ENCODE measurements at places on chromosomes 11 and 22.

- no peak for DNase-seq
Observed at GRCh38 chr11:101482556-101483124, 101.2 kb downstream of the TRPC6 start.

- DNase-seq, result no peak
Observed at GRCh38 chr11:46290598-46291309, 13.3 kb downstream of the CREB3L1 start.

- no peak for DNase-seq
Observed at GRCh38 chr22:50299785-50300619, 7.4 kb downstream of the PLXNB2 start.

GRCh38 chr22:38132136-38132535 lies 21.7 kb upstream of the BAIAP2L2 start:
- DNase-seq, result no peak

- DNase-seq, result no peak
Observed at GRCh38 chr11:23585416-23586104, 725.3 kb upstream of the CCDC179 start.

- DNase-seq, result no peak
Observed at GRCh38 chr11:11459578-11459977, 106.5 kb upstream of the CSNK2A3 start.

DNA sequence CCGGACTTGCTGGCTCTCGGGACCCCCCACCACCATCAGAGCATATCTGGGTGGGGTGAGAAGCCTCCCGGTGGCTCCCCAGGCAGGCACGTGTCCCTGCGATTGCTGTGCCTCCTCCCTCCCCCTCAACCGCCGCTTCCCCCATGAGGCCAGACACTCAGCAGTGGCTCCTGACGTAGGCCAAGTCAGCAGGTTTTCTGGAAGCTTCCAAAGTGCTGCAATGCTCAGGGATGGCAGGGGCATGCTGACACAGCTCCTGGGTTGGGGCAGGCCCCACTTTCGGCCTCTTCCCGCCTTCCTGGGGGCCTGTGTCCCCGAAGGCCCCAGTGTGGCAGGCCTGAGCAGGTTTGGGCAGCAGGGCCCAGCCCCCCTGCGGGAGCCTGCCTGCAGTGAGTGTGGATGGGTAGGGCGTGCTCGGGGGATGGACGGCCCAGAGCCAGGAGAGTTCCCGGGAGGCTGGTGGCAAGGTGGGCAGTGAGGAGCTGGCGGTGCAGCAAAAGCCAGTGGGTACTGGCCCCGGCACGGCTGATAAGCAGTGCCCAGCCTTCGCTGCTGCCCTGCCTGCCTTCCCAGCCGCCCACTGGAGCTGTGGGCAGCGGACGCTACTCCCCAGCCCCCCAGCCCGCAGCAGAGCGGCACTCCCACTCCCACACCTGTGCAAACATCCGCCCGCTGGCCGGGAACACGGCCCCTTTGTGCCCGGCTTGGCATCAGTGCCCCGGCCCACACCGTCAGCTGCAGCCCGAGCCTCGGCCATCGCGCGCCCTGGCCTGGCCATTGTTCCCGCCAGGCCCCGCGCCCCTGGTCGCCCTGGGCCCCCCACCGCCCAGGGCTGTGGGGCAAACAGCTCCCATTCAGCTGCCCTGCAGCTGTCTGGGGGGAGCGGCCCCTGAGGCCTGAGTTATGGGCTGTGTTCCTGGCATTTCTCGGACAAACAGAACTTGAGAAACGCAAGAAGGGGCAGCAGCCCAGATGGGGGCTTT lies 125.0 kb downstream of the KCNQ1OT1 start:
- DNase-seq, result no peak

- DNase-seq, result no peak
Observed at GRCh38 chr22:35622191-35622913, 5.2 kb upstream of the MB start.

GRCh38 chr11:95338430-95338991 lies 107.5 kb upstream of the SESN3 start:
- no peak for DNase-seq

DNA sequence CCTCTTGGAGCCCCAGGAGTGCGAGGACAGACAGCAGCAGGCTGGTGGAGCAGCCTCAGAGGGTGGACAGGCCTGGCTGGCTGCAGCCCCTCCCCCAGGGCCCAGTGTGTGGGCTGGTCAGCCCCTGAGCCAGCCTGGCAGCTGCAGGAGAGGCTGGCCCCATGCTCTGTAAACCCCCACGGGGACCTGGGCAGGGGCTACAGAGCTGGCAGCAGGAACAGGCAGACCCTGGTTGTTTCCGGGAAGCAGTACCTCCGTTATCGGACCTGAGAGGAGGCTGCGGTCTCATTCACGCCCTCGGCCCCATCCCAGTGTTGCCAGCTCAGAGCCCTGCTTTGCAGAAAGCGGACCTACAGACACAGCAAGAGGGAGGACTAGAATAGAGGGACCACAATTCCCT lies 38.5 kb upstream of the COMT start:
- no peak for DNase-seq

DNA sequence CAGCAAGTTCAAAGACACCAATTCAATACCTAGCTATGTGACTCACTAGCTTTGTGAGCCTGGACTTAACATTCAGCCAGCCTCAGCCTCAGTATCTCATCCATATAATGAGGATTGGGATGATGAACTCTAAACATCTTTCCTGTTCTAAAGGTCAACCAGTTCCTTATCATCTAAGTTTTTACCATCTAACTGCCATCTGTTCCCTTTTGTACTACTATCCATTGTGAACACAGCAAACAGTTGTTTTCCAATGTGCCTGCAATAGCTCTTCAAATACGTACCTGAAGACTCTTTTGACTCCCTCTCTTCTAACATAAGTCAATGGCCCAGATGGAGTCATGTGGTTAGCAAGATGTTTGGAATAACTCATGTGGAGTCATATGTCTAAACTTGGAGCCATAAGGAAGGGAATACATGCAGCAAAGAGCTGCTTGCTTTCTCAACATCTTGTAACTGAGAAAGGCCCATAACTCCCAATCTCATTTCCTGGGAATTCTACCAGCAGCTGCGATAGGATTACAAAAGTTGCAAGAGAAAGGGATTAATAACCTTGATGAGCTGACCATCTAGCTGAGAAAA lies 19.4 kb downstream of the SYTL2 start:
- DNase-seq, result no peak

DNA sequence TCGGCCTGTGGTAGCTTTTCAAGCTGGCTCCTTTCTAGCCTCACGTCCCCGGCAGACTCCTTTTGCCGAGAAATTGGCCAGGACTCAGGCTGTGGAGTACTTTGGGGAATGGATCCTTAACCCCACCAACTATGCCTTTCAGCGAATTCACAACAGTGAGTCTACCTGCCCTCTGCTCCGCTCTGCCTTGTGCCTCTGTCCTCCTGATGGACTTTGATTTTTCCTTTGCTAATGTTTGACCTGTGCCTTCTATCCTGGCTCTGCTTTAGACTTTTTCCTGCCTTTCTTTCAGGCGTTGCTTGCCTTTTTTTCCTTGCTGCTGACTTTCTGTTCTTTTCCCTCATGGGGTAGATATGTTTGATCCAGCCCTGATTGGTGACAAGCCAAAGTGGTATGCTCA lies 12.5 kb downstream of the MADD start:
- DNase-seq, result no peak

DNA sequence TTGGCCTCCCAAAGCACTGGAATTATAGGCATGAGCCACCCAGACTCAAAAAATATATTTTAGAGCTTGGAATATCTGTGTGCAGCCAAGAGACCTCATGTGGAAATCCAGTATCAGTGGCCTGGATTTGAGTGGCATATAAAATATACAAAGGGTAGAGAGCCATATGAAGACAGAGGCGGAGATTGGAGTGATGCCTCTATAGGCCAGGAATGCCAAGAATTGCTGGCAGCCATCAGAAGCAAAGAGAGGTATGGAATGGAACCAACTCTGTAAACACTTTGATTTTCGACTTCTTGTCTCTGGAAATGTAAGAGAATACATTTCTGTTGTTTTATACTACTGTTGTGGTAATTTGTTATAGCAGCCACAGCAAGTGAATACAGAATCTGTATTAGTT lies 123.0 kb downstream of the PLEKHA7 start:
- DNase-seq, result no peak

- no peak for DNase-seq
Observed at GRCh38 chr11:69417699-69418085, 63.8 kb upstream of the LINC01488 start.

- DNase-seq, result peak; percentile 40
Observed at GRCh38 chr11:67276781-67277230, 10.5 kb downstream of the GRK2 start.

- DNase-seq, result peak; percentile 24
Observed at GRCh38 chr22:45285263-45286058, 712 bp downstream of the UPK3A start.

GRCh38 chr22:50276143-50276542 lies 6.0 kb upstream of the MAPK11 start:
- peak; percentile 65 for DNase-seq

GRCh38 chr11:127470306-127470884 lies 469.8 kb upstream of the KIRREL3 start:
- no peak for DNase-seq

DNA sequence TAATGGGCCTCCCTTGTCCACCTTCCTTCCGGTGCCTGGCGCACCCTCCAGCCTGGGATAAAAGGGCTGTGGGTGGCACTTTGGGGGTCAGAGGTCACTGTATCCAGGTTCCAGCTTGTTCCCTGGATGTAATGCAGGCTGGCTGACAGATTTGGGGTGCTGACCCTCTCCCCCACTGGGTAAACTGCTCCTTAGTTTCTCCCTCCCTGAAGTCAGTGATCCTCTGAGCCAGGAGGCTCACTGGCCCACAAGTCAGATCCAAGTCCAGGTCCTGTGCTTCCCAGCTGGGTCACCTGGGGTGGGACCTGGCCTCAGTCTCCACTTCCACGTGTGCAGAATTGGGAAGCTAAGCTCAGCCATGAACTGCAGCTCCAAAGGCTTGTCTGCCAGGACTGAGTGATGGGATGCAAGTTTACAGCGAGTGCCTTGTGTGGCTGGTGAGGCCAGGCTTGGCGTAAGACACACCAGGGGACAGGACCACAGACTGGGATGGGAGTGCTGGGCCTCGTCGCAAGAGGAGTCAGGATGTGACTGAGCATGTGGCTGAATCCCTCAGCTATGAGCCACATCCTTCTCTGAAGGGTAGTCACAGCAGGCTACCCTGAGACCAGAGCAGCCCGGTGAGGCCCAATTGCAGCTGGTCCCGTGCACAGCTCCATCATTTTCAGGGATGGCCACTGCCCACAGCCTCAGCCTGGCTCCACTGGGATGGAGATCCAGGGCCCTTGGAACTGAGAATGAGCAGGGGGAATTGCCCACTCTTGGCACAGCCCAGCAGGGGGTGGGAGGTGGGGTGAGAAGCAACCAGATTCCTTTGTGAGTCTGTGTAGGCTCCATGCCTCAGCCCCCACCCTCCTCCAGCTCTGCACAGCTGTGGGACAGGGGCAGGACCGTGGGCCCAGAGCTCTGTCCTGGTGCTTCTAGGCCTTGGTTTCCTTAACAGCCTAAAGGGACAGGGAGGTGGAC lies 7.2 kb downstream of the SHISA8 start:
- no peak for DNase-seq

DNA sequence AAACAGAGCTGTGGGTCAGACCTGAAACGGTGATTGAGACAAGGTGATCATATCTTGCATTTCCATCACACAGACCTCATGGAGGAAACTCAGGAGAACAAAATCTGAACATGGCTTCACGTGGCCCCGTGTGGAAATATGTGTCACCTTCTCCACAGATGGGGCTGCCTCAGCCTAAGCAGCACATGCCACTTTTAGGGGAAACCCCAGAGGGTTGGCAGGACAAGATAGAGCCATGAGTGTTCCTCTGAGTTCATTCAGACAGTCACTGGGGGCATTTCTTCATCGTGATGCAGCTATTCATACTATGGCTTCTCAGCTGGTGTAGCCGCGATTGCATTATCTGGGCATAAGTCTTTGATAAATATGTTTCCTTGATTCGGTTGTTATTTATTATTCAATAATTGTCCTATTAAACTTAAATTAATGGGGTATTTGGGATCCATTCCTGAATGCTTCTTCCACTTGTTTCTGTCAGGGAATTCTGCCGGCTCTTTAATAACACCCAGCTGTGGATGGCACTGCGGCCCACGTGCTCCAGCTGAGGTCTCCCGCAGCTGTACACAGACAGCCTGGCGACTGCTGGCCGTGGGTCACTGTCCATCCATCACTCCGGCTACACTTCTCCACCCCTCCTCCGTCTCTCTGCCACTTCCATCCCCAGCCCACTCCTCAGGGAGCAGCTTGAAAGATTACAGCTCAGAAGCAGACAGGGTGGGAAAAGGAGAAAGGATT lies 485.1 kb downstream of the OPCML start:
- no peak for DNase-seq

- no peak for DNase-seq
Observed at GRCh38 chr11:43574949-43575912, 105.3 kb upstream of the HSD17B12 start.

GRCh38 chr11:2120359-2121100 lies 18.7 kb downstream of the IGF2 start:
- DNase-seq, result no peak

DNA sequence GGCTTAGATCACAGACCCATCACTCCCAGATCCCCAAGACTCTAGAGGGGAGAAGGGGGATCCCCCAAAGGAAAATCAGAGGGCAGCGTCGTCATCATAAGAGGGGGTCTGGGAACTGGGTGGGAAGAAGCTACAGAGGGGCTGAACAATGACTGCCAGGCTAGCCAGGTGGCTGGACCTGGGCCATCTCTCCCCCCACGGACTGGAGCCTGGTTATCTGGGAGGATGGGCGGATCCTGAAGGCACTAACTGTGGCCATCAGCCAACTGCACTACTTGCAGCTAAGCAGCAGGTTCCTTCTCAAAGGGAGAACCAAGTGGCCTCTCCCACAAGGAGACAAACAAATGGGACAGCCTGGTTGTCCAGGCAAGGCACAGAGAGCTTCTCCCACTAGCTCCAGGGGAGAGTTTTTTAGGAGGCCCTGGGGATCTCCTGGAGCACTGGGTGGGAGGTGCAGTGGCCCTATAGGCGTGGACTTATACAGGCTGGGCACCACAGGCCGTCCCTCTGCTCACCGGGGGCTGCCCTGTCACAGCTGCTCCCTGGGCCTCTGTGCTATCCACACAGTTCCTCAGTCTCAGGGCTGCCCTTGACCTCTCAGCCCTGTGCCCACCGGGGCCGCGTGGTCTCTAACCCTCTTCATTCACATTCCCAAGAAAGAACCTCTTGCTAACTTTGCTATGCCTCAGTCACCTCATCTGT lies 15.4 kb downstream of the P2RY6 start:
- DNase-seq, result no peak

DNA sequence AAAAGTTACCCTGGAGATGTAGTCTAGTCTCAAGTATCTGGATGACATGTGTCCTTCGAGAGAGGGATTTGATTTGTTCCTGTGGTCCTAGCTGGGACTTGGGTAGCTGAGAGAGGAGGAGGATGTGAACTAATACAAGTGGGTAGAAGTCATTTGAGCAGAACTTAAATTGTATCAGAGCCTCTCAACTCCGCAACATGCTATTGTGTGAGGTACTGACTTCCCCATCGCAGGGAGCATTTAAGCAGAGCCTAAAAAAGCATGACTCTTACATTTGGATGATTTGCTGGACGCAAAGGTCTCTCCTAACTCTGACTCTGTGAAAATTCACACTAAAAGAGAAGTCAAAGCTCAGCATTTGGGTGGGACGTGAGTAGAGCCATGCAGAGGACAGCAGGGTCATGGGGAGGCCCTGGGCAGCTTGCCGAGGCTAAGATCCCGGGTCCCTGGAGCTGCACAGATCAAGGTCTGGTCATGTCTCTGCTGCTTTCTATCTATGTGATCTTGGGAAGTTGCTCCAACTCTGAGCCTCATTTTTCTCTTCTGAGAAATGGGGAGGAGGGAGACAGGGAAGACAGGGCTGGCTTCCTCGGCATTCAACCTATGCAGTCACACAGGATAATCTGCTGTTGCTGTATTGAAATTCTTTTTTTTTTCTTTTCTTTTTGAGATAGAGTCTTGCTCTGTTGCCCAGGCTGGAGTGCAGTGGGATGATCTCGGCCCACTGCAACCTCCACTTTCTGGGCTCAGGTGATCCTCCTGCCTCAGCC lies 44.9 kb downstream of the CD82 start:
- no peak for DNase-seq
